HuH-7 (cell line): ENCODE measurements at places on chromosomes 7 and 10.
A peak's percentile ranks its signal among the peaks of the same experiment; 100 is the strongest.

- DNase-seq: no peak
Observed at GRCh38 chr10:785089-785860, 95.8 kb upstream of the DIP2C start.

- DNase-seq: no peak
Observed at GRCh38 chr10:49353026-49353894, 42.6 kb downstream of the DRGX start.

- DNase-seq: no peak
Observed at GRCh38 chr10:95229724-95230627, 35.9 kb downstream of the ACSM6 start.

- no peak for DNase-seq
Observed at GRCh38 chr7:17512181-17512675, 213.8 kb downstream of the AHR start.

GRCh38 chr10:124041675-124042445 is 51.5 kb downstream of the CHST15 start:
- DNase-seq: no peak

GRCh38 chr7:73705551-73705920 is 13.9 kb downstream of the STX1A start:
- DNase-seq: no peak

GRCh38 chr10:136465-136762 is 1.2 kb downstream of the ZMYND11 start:
- DNase-seq: peak; percentile 24
